ENCODE measurements at places on chromosomes 16 and 17. TPM values are rescaled to one million over a fixed set of nuclear protein-coding genes. Genes with fewer than 3 reads are reported as not detected.

RUNDC3A gene
- 0.45 TPM for total RNA-seq

ETV4 gene
- 0.37 TPM for total RNA-seq

TBC1D3K gene
- not detected for total RNA-seq

TVP23A gene
- total RNA-seq, result 0.47 TPM

CYB561 gene
- total RNA-seq, result 14.7 TPM

TBC1D3E gene
- total RNA-seq, result not detected

DNA sequence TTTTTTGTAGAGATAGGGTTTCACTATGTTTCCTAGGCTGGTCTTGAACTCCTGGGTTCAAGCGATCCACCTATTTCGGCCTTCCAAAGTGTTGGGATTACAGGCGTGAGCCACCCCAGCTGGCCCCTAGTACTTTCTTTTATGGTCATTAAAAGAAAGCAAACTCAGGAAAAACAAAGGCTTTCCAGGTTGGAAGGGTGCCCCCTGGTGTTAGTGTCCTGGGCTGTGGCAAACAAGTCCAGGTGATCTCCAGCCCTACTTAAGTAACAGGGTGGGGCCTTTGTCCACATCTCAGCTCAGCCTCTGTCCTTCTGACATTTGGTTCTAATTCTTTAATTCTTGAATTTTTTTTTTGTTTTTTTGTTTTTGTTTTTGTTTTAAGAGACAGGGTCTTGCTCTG, 6.9 kb downstream of the IGFBP4 start:
- DNase-seq, result peak; percentile 39

- no peak for DNase-seq
Measured at GRCh38 chr17:34167354-34167753, 87.7 kb upstream of the CCL2 start.

DNA sequence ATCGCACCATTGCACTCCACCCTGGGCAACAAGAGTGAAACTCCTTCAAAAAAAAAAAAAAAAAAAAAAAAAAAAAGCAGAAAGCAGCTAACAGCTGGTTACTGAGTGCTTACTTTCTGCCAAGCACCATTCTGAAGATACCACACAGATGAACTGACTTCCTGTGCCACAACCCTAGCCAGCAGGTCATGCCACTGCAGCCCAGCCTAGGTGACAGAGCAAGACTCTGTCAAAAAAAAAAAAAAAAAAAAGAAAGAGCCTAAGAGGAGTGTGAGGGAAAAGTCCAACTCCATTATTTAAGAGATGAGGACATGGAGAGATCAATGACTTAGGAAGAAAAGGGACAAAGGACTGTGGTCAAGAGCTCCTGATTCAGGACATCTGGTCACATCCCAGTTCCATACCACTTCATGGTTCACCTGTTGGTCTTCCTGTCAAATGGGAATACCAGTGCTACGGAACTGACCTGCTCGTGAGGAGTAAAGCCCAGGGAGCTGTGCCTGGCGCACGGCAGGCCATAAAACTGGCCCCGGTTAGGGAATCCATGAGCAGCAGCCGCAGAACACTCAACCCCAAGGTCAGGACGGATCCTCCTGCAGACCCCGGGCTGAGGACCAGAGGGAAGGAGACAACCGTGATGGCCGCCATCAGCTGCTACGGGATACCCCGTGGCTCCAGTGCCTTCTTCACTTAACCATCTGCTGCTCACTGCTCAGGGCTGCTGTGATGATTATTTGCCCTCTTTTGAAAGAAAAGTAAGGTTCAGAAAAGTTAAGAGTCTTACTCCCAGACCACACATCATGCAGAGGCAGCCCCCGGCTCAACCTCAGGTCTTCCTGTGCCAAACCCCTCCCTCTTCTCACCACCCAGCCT, 950 bp downstream of the KLHDC4 start:
- no peak for DNase-seq

DNA sequence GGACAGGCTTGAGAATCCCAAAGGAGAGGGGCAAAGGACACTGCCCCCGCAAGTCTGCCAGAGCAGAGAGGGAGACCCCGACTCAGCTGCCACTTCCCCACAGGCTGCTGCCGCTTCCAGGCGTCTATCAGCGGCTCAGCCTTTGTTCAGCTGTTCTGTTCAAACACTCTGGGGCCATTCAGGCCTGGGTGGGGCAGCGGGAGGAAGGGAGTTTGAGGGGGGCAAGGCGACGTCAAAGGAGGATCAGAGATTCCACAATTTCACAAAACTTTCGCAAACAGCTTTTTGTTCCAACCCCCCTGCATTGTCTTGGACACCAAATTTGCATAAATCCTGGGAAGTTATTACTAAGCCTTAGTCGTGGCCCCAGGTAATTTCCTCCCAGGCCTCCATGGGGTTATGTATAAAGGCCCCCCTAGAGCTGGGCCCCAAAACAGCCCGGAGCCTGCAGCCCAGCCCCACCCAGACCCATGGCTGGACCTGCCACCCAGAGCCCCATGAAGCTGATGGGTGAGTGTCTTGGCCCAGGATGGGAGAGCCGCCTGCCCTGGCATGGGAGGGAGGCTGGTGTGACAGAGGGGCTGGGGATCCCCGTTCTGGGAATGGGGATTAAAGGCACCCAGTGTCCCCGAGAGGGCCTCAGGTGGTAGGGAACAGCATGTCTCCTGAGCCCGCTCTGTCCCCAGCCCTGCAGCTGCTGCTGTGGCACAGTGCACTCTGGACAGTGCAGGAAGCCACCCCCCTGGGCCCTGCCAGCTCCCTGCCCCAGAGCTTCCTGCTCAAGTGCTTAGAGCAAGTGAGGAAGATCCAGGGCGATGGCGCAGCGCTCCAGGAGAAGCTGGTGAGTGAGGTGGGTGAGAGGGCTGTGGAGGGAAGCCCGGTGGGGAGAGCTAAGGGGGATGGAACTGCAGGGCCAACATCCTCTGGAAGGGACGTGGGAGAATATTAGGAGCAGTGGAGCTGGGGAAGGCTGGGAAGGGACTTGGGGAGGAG, at the start of gene CSF3:
Gene CSF3 (plus strand): TSS at position 436 of the 993 bp plus-strand sequence. CDS start 35 bp downstream, at position 471.
- DNase-seq, result peak; percentile 33

DNA sequence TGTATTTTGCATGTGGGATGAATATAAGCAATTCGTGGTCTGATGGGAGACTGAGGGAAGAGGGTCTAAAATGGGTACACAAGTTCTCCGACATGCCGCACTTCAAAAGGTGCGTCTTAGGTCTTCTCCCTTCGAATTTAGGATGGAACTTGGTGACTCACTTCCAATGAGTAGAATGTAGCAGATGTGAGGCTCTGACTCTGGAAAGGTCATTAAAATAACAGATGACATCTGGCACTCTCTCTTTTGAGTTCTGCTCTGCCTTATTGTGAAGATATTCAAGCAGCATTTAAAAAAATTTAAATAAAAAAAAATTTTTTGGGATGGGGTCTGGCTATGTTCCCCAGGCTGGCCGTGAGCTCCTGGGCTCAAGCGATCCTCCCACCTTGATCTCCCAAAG, 92.7 kb downstream of the TMEM100 start:
- no peak for DNase-seq

DNA sequence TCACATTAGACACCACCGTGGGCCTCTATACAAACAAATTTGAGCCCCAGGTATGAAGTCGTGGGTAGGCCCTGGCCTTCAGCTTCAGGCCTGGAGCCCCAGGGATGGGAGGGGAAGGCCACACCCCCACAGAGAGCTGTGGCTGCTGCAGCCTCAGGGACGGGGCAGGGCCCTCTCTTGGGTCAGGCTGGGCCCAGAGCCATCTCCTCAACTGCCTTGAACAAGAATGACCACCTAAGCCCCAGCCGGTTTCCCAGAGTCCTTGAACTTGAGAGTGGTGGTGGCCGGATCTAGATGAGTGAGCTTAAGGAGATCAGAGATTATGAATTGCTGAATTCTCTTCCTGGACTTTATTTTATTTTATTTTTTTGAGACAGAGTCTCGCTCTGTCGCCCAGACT, 18.6 kb downstream of the SCNN1B start:
- DNase-seq, result no peak

DNA sequence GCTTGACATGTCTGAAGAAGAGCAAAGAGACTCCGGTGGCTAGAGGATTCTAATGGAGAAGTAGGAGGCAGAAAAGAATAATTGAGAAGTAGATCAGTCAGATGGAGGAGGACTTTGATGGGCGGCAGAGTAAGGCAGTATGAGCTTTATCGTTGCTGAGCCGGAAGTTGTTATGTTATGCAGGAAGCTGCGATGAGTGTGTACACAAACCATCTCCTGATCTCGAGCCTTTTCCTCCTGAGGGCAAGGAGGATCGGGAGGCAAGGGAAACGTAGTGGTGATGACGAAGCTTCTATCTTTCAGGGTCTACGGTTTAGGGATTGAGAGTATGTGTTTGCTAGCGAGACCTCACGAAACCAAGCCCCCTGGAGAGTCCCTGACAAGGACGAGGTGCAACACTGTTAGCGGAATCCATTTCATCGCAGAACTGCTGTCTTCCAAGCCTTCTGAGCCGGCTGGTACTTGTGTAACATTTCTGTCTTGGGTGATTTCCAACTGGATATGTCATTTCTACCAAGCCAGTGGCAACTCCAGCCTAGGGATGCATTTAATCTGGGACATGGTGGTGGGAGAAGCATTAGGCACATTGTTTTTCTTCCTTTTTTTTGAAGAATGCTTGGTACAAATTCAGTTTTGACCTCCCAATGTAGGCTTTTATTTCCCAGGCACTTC, 45.5 kb downstream of the RBFOX1 start:
- DNase-seq, result no peak

- DNase-seq, result no peak
Measured at GRCh38 chr17:64037802-64038201, 17.4 kb upstream of the ICAM2 start.

- DNase-seq, result no peak
Measured at GRCh38 chr17:27477050-27477888, 21.0 kb downstream of the KSR1 start.

- peak; percentile 90 for DNase-seq
Measured at GRCh38 chr16:30921748-30922419, 1.5 kb upstream of the FBXL19 start.

GRCh38 chr17:49880291-49881053, 32.6 kb upstream of the TAC4 start:
- DNase-seq, result peak; percentile 82

DNA sequence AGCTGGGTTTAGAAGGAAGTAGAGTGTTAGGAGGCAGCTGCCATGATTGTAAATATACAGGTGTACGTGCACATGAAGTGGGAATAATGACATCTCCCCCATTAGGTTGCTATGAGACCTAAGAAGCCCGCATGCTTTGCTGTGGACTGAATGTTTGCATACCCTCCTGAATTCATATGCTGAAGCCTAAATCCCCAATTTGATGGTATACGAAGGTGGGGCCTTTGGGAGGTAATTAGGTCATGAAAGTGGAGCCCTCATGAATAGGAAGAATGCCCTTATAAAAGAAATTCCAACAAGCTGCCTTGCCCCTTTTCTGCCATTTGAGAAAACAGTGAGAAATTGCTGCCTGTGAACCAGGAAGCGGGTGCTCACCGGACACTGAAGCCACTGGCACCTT, 44.0 kb downstream of the CCDC182 start:
- DNase-seq, result no peak

DNA sequence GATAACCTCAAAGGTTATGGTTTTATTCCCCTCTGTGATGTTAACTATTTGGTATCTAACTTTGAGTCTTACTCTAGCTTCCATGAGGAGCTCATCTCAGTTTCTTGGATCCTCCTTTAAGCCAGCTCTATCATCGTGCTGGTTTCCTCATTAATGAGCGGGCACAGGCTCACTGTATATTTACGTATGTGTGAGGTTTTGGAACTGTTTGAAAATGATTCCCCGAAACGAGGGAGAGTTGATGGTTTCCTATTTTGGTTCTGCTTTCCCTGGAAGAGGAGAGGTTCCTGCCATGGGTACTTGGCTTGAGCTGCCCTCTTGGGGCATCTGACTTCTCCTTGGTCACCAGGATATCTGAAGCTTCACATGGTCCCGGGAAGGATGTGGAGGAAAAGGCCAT, 32.7 kb upstream of the PIK3R6 start:
- no peak for DNase-seq

Measured in left ventricle myocardium superior (tissue), 1 donor.